MM.1S (cell line): ENCODE measurements at places on chromosomes 11 and 22.

DNA sequence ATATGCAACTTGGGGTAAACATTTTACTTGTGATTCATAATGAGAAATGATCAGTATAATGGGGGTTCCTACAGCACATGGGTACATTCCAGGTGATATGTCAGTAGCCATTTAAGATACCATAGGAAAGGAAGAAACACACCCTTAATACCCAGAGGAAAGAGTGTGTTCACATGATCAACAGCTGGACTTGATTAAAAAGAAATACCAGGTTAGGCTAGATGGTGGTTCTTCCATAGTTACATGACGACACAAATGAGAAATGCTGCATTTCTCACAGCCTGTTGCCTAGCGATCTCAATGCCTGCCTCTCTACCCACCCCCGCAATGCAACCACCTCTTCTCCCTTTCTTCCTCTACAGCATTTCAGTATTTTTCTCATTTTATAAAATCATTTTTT is 96.8 kb downstream of the TTC28 start:
- DNase-seq = no peak

DNA sequence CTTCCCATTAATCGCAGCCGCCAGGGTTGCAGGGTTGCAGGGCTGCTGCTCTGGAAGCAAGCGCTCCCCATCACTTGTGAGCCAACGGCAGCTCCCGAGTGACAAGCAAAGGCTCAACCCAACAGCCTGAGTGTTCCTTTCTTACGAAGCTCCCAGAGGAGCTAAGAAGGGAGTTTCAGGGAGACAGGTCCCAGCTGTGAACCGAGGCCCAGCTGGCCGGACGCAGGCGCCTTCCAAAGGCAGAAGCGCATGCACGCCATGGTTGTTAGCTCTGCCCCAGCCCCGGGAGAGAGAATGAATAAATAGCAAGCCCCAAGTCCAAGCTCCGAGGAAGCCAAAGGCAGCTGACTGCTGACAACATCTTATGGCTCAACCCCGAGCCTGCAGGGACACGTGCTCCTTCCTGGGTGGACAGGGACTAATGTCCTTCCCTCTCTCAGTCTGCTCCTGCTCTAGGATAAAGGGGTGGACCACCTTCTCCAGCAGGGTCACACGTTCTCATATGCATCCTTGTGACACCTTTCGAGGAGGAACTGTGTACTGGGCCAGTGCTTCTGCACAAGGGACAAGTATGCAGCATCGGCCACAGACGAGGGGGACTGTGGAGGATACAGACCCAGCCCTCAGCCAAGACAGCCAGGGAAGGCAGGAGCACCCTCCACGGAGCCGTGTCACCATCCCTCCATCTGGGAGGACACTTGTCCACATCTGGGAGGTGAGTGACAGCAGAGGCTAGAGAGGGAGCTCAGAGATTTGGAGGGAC is 29.9 kb downstream of the SHANK2 start:
- DNase-seq = no peak

DNA sequence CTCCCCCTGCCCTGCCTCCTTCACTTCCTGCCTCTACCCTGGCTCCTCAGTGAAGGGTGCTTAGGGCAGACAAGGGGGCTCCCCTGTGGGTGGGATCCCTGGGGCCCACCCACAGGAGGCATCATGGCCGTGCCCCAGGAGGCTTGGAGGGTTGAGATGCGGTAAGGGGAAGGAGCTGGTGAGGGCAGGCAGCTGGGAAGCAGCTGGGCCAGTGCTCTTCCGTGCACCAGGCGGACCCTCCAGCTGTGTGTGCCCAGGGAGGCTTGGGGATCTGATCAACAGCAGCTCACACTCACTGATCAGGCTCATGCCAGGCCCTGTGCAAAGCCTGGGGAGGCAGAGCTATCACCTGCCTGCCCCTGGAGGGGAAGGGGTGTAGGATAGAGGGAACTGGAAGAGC is 59.3 kb upstream of the TTLL12 start:
- no peak for DNase-seq

DNA sequence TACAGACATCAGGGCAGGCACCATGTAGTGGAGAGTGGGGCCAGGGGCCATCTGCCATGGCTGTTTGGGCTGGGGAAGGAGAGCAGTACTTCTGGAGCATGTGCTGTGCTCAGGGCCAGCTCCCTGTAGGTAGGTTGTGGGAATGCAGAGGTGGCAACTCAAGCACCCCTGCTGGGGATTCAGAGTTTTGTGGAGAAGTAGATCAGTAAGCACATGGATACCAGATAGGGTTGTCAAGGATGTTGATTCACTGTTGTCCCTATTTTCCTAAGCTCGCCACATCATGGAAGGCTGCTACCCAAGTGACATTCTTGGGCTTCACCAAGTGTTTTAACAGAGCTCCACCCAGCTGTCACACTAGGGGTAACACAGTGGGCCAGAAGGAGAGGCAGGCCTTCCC is 67.2 kb downstream of the BMAL1 start:
- no peak for DNase-seq

DNA sequence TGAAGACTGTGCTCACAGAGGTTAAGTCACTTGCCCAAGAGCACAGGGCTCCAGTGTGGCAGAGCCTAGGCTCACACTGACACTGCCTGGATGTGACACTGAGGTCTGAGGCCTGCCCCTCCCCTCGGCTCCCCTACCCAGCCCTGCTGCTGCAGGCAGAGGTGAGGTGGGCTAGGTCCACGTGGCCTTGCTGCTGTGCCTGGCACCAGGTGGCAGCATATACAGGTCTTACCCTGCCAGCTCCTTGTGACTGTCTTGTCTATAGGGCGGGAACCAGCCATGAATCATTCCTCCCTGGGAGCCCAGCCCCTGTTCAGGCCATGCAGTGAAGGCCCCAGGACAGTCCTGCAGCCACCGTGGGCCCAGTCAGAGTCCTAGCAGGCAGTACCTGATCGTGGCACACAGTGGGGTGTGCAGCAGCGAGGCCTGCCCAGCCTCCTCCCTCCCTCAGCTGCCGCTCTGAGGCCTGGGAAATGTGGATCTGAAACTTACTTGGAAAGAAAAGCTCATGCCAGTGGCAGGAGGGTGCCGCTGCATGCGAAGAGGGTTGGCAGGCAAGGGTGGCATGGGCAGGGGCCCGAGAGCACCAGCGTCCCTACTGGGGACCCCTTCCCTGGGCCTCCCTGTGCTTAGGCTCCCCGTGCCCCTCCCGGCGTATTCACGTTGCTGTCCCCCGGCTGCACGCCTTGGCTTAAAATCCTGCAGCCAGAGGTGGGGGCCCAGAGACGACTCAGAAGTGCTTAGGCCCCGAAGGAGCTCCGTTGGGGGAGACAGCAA is 1.2 kb upstream of the CERK start:
- peak; percentile 92 for DNase-seq

GRCh38 chr11:117818041-117818873 is 6.3 kb downstream of the FXYD2 start:
- no peak for DNase-seq

DNA sequence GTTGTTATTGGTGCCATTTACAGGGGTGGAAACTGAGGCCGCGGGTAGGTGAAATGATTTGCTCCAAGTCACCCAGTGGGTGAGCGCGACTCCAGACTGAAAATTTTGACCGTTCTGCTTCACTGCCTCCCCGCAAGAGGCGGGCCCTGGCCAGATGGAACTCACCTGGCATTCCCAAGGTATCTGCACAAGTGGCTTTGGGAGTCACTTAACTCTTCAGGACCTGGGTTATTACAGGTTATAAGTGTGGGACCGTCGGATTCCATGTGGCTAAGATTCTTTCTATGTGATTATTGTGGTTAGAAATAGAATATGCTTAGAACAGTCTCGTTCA is 598 bp downstream of the CABIN1 start:
- no peak for DNase-seq

DNA sequence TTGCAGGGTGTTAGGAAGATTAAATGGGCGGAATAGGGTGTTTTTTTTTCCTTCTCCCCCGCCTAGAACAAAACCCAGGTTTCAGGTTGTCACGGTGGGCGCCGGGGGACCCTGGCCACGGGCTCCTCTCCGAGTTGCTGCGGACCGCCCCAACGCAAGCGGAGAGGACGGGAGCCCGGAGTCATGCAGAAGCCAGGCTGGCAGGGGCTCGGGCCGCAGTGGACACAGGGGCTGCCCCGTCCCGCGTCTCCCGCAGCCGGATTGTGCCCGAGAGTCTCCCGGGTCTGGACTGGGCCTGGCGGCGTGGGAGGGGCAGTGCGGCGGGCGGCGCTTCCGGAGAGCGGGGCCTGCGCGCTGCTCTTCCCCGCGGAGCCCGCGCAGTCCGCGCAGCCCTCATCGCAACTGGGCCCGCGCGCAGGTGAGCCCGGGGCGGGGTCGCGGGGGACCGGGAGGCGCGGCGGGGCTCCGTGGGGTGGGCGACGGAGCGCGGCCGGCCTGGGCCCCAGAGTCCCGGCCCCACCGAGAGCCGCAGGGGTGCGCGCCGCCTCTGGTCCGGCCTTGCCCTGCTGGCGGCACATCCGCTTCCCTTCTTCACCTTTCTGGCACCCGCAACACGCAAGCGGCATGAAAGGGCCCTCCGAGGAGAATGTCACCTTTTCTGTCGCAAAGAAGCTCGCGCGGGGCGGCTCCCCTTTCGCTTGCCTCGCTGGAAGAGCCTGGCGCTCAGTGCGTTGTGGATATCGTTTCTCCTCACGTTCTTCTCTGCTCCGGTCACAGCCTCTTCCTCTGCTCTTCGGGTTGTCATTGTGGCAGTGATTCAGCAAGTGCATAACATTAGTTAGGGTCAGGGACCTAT is at the start of gene TIRAP:
Gene TIRAP, plus strand, starts transcription at position 358 of the 856 bp plus-strand sequence. CDS start 7,802 bp downstream, outside the sequence.
- peak; percentile 61 for DNase-seq

GRCh38 chr11:31827455-31828206 is 16.5 kb upstream of the PAX6 start:
- DNase-seq = no peak

- peak; percentile 72 for DNase-seq
These were observed 9.0 kb downstream of the NEAT1 start for GRCh38 chr11:65431451-65432099.

DNA sequence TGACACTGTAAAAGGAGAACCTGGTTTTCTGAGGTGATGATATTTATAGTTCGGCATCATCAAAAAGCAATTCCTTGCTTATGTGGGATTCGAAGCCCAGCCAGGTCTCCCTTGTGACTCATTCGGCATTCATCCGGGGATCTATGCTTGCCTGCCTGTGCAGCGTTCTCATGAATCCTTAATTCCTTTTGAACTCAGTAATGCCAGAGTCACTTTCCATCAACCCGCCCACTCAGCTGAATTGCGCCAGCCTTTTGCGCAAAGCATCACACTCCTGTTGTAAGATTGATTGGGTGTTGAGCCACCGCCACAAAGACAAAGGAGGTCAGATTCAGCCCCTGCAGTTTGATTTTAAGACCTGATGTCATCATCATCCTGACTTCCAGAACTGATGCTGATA is 128.6 kb downstream of the SLC17A6 start:
- DNase-seq = no peak

GRCh38 chr11:57376095-57377090 is 4.6 kb downstream of the PRG3 start:
- DNase-seq = no peak

DNA sequence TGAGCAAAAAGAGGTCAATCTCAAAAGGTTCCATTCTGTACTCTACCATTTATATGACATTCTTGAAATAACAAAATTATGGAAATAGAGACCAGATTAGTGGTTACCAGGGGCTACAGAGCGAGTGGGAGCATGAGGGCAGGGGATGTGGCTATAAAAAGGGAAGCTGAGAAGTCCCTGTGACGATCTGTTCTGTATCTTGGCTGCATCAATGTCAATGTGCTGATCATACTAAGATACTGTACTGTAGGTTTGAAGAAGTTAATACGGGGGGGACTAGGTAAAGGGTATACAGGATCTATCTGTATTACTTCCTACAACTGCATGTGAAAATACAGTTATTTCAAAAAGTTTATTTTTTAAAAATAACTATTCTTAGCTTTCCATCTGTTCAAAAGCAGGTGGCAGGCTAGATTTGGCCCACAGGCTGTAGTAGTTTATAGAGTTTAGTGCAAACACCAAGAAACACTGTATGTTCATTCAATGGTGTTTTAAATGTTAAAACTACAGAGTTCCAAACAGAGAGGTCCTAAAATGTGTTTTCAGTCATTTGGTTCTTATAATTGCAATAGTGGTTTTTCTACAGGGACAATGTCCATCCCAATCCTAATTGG is 78.2 kb downstream of the SMCO4 start:
- DNase-seq = no peak

- DNase-seq = no peak
These were observed 129.4 kb downstream of the CCDC34 start for GRCh38 chr11:27233654-27234042.

- no peak for DNase-seq
These were observed 324.3 kb downstream of the DYNC2H1 start for GRCh38 chr11:103433386-103434072.

DNA sequence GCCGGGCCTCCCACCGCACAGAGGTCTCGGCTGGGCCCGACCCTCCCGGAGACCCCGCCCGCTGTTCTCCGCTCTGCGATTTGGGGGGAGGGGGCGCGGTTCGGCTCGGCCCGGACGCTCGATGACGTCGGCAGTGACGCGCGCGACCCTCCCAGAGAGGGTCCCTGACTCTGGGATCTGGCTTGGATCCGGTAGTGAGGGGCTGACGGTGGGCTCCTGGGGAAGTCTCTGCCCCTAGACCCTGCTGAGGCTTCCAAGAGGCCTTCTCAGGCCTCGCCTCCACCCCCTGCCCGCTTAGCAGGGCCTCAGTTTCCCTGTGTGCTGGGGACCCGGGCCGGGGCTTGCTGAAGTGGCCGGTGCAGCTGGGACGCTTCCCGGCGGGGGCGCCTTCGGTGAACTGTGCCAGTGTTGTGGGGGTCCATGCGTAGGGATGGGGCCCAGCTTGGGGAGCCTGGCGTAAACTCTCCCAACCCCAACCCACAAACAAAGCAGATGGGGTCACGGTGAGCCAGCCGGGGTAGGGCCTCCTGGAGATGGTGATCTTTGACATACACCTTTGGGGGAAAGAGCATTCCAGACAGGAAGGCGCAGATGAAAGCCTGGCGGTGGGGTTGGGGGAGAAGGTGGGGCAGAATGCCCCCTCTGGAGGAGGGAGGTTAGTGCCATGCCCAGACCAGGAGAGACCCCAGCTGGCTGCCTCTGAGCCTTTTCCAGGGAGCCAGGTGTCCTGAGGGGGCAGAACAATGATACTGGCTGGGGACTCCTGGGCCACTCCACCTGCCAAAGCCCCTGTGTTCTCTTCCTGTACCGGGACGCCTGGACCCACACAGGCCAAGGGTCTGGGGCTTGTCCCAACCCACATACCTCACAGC is 1.0 kb downstream of the B4GALNT4 start:
- DNase-seq = no peak

- DNase-seq = peak; percentile 49
These were observed 620 bp downstream of the OR4C16 start for GRCh38 chr11:55572548-55572947.

DNA sequence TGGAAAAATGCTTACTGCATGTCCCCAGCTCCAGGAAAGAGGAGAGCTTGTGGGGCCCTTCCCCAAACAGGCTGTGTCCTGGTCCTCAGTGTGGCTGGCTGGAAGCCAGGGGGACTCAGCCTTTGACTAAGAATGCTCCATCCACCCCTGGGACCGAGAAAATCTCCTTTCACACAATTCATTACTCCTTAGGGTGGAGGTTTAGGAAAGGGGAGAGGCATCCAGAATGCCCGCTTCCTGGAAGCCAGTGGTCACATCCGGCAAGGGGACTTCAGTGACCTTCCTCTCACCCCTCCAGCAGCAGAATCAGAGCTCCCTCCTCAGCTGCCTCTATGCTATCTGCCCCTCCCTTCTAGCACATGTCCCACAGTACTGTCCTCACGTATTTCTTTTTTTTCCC is 21.9 kb downstream of the ATG16L2 start:
- no peak for DNase-seq

GRCh38 chr11:43952401-43953342 is 10.2 kb downstream of the C11orf96 start:
- DNase-seq = no peak
